IMR-90 (cell line): ENCODE measurements at places on chromosomes 1 and 21.

DNA sequence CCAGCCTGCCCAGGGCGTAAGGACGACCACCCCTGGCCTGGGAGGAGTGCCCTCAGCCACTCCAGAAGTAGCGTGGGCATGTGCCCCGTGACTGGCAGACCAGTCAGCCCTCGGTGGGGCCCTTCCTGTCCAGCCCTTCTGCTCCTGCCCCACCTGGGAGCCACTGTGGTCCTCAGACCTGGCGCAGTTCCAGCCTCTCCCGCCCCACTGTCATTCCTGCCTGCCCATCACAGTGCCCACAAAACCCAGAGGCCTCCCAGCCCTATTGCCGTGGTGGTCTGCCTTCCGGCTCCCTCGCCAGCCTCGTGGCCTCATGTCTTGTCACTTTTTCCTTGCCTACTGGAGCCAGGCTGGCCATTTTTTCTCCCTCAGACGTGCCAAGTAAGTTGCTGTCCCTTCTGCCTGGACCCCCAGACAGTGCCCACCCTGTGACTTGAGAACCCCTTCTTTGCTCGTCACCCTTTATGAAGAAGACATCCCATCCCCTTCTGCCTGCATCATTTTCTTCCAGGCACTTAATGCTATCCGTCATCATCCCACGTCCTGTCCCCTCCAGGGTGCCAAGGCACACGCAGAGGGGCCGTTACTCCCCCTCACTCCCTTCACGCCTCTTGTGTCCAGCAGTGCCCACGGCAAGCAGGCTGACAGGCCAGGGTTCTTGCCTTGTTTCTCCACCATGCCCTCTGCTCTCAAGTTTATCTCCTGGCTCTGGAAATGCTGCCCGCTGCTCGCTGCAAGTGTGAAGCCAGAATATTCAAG, 122.6 kb downstream of the CAMTA1 start:
- DNase-seq = no peak

DNA sequence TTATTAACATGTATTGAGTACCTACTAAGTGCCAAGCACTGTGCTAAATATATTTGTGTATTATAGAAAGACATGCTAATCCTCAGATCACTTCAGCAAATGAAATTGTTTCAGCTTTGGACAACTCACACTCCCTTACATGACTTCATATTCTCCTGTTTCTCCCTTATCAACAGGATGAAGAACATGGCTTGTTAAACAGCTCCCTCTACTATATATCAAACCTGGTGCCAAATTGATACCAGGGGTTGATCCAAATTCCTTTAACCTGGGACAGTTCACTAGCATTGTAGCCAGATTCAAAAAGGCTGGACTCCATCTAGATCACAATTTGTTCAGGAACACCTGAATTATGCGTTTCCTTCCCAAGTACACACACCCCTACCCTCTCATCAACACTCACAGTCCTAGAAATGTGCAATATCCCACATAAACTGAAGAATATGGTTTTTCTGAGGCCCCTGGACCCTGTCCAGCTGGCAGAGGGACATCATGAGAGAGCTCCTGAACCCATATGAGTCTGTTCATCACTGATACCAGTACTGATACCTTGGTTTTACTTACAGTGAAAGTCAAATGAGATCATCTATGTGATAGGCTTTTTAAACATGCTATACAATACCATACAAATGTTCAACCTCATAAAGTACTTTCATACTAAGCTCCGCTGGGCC, 47.0 kb upstream of the PALMD start:
- peak; percentile 8 for DNase-seq

GRCh38 chr1:230112131-230112701, 45.2 kb downstream of the GALNT2 start:
- DNase-seq = peak; percentile 21

- no peak for DNase-seq
Measured at GRCh38 chr1:84267476-84267875, 34.0 kb upstream of the SAMD13 start.

GRCh38 chr1:177210071-177210470, 39.3 kb downstream of the BRINP2 start:
- DNase-seq = no peak

- no peak for DNase-seq
Measured at GRCh38 chr1:99062192-99062591, 57.5 kb upstream of the PLPPR5 start.

- no peak for DNase-seq
Measured at GRCh38 chr21:42436914-42437313, 33.2 kb downstream of the UBASH3A start.

DNA sequence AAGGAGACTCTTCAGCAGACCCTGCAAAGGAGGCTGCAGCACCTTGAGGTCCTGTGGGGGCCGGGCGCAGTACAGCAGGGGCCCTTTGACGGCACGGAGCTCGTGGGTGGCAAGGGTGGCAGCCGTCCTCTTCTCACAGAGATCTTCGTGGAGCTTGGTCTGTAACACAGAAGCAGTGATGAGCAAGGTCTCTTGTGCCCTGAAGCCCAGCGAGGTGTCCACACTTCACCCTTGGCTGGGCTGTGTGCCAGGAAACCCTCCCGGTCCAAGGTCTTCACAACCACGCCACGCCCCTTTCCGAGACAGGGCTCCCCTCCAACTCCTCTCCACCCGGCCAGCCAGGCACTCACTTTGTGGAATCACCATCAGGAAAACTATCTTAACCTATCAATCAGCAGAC, 11.3 kb downstream of the LRRC47 start:
- no peak for DNase-seq

- DNase-seq = no peak
Measured at GRCh38 chr1:234163267-234163919, 209.9 kb upstream of the COA6 start.

DNA sequence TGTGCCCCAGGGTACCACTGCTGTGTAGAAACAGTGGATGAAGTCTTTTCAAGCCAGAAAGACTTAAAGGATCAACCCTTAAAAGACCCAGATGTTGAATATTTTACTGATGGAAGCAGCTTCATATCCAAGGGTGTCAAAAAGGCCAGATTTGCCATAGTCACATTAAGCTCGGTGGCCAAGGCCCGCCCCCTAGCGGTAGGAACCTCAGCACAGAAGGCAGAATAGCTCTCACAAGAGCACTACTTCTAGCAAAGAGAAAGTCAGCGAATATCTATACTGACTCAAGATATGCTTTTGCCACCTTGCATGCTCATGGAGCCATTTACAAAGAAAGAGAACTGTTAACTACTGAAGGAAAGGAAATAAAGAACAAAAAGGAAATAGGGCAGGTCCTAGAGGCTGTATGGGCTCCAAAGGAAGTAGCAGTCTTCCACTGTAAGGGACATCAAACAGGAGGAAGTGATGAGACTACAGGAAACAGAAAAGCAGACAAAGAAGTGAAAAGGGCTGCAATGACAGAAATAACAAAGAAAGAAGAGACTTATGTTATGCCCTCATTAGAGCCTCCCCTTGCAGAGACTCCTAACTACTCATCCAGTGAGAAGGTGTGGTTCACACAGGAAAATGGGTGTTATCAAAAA, 90.5 kb downstream of the LIPI start:
- DNase-seq = peak; percentile 8

- no peak for DNase-seq
Measured at GRCh38 chr1:240387051-240387450, 224.9 kb downstream of the GREM2 start.

- DNase-seq = no peak
Measured at GRCh38 chr1:206582971-206583706, 29.1 kb downstream of the EIF2D start.

- DNase-seq = no peak
Measured at GRCh38 chr1:24875257-24875656, 54.8 kb downstream of the RUNX3 start.

DNA sequence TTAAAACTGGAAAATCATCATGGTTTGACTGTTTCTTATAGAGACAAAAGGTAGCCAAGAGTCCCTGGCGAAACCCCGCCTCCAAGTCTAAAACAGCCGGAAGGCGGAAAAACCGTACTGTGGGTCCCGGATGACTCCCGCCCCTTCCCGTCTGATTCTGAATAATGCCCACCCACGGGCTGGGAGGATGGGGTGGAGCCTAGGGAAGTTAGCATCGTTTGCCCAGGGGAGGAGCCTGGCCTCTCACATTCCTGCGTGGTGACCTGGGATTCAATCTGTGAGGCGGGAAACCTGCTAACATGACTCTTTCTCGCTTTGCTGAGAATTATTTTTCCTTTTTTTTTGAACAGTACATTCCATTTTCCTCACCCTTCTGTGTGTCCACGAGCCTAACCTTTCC, 124.9 kb downstream of the KCNK1 start:
- DNase-seq = no peak

- no peak for DNase-seq
Measured at GRCh38 chr1:186781730-186782129, 47.0 kb upstream of the PLA2G4A start.

DNA sequence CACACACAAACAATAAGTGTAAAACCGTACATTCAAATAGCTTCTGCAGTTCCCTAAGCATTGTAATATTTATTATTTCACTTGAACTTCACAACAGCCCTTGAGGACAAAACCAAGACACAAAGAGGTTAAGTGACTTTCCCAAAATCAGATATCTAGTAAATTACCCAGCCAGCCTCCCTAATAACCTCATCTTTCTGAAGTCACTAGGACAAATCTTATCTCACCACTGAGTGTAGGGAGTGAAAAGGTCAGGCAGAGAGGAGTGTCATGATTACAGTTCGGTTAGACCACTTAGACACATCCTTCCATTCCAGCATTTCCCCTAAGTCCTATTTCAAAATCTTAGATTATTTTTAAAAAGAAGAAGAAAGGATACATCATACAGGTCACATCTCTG, 377.3 kb upstream of the NFIA start:
- DNase-seq = no peak

- DNase-seq = peak; percentile 60
Measured at GRCh38 chr21:35853321-35854239, 206.7 kb downstream of the SETD4 start.

DNA sequence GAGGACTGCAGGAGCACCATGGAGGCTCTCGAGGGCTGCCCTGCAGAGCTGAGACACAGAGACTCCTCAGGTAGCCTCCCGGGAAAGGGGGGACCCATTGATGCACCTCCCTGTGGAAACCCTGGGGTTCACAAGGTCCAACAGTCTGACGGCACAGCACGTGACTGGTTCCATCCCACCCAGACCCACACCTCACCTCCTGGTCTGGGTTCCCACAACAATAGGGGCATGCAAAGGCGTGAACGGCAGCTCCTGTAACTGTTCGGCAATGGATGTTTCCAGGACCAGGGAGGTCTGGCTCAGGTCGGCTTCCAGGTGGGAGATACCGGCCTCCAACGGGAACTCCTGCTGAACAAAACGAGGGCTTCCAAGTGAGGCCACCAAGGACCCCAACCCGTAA, 86.8 kb downstream of the NPHP4 start:
- no peak for DNase-seq

- peak; percentile 22 for DNase-seq
Measured at GRCh38 chr1:171221665-171222591, 26.4 kb upstream of the FMO1 start.

GRCh38 chr1:33470495-33471012, 1.9 kb upstream of the ZSCAN20 start:
- DNase-seq = peak; percentile 88

DNA sequence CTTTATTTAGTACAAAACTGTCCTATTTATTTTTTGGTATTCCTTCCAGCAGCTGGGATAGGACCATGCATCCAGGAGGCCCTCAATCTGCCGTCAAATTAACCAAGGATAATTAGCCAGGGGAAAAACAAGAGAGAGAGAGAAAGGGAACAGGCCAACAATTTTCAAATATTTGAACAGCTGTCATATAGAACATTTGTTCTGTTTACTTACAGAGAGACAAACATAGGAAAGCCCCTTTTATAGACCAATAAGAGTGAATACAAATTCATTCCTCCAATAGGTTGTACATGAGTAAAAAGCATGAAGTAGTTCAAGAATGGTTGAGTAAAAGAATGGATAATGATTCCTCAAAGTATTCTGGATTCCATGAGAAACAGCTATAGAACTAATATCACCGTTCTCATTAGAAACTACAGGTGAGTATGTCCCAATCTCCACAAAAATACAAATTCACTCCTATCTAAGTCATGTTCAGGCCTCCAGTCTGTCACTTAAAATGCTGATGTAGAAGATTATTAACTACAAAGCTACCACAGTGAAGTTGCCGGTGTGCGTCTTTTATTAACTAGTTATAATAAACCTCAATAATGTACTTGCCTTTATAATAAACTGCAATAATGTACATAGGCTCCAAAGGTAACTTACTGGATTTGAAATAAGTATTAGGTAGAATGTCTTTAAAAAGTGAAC, 64.8 kb upstream of the GNG4 start:
- DNase-seq = no peak

- peak; percentile 71 for DNase-seq
Measured at GRCh38 chr21:39363607-39364555, 15.0 kb upstream of the HMGN1 start.

DNA sequence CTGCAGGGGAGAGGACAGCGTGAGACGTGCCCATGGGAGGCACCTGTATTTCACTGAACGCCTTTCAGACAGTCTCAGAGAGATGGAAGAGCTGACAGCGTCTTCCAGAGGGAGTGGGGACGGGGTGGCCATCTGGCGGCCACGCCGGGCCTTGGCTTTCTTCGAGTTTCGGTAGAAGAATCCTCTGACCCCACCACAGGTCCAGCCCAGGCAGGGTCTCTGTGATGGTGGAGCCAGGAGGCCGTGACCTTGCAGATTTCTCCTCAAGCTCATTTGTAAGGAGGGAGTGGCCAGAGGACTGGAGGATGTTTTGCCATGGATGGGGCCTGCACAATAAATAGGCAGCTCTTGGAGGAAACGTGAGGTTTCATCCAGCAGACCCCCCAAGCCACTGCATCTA, 47.6 kb upstream of the ADARB1 start:
- DNase-seq = no peak

DNA sequence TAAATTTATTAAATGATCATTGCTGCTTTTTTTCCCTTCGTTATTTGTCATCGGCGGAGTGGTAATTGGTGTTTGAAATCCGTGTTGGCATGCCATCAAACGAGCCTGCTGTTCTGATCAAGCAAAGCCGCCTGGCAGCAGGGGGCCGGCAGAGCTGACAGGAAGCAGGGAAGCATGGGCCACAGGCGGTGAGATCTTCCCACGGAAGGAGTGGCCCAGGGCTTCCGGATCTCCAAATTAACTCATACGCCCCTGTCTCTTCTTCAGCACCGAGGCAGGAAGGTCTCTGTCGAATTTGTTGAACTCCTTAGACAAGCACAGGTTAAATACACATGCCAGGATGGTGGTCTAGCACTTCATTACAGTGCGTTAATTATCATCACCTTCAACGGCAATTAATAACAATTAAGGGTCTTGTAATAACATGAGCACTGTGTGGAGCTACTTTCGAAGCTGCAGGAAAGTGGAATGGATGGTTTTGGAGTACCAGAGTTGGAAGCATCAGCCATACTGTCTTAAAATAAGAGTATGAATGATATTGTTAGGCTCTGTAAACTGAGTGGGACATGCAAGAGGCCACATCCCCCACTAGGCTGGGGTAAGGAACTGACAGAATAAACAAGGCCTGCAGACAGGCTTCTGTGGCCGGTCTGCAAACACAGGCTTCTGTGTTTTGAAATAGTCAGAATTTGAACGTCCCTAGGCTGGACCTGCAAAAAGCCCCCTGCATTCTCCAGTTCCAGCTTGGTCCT, 199.4 kb upstream of the DAB1 start:
- DNase-seq = peak; percentile 22

- DNase-seq = no peak
Measured at GRCh38 chr1:230056098-230056497, 10.9 kb upstream of the GALNT2 start.
